ENCODE measurements at places on chromosomes 16 and 17.

DNA sequence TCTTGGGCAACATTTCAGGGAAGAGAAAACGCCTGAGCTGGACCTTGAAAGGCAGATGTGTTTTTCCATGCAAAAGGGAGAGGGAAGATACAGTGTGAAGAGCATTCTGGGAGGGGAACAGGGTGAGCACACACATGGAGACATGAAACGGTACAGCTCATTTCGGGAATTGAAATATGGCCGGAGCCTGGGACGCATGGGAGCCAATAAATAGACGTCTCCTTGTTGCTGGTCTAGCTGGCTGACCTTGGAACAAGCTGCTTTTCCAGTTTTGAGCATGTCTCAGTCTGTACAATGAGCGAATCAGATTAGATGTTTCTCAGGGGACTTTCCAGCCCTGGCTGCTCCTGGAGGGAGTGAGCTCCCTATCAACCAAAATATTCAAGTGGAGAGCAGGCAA is 63.6 kb downstream of the ASIC2 start:
- DNase-seq: no peak

- DNase-seq: no peak
Observed at GRCh38 chr16:27869411-27869810, 194.1 kb downstream of the GSG1L start.

DNA sequence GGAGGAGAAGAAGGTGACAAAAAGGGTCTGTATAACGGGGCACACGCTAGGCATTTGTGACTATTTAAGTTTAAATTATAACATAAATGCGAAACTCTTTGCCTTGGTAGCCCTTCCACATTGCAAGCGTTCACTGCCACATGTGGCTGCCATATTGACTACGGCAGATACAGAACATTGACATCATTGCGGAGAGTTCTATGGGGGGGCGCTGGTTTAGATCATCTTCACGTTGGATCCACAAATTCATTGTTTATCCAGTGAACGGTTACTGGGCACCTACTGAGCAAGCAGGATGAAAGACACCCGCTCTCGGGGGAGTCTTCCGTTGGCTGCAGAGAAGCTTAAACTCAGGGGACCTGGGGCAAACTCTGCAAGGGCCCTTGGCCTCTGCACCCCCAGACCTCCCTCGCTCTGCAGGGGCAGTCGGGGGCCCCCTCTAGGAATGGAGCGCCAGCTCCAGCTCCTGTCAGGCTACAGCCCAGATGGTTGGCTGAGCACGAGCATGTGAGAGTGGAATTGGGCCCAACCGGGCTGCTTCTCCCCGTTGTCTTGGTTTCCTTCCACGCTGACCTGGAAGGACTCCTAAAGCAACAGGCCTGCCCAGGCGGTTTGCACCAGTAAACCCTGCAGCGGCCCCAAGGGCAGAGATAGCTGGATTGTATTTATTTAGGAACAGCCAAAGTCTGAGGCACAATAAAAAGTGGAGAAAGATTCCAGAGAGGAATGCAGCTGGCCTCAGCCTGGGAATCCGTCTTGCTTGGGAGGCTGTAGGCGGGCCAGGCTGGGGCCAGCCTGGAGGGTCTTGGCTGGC is 172.2 kb downstream of the SEC14L1 start:
- DNase-seq: no peak

DNA sequence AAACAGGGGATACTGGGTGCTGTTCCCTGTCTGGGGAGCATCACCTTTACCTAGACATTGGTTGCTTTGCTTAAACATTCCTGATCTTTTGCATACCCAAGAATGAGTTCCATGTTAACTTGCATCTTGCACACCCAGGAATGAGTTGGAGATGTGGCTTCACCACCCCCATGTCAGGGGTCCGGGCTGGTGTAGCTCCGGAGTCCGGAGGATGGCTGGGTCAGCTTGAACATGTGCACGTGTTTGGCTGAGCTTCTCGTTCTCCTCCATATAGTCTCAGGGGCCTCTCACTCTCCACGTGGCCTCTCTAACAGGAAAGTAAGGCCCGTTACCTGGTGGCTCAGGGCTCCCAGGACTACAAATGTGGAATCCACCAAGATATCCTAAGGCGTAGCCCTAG is 18.2 kb upstream of the AMZ2 start:
- no peak for DNase-seq

DNA sequence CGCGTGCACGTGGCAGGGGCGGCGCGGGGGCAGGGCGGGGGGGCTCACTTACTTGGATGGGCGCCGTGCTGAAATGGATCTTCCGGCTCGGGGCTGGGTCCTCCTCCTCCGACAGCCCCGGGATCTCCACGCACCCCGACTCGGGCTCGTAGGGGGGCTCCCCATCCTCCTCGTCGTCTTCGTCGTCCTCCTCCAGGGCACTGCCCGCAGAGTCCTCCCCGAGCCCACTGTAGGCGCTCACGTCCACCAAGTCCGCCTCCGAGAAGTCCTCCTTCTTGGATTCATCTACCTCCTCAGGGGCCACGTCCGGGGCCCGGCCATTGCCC is 1.4 kb downstream of the PPP1R9B start:
- no peak for DNase-seq

DNA sequence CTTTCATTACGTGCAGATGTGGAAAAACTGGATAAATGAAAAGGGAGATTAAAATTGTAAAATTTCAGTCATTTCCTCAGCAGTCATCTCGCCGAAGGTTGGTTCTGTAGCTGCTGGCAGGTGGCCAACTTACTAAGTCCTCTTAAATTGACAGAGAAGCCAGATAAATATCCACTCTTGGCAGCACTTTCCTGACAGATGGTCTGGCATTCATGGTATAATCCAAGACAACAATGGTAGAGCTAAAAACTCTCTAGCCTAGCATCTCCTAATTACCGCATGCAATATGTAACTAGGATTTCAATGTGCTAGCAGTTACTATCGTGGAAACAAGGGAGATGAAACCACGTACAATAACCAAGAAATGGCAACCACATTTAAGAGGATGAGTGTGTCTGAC is 306.3 kb downstream of the CNTNAP4 start:
- DNase-seq: no peak

- DNase-seq: no peak
Observed at GRCh38 chr16:77308163-77308561, 109.0 kb downstream of the SYCE1L start.

DNA sequence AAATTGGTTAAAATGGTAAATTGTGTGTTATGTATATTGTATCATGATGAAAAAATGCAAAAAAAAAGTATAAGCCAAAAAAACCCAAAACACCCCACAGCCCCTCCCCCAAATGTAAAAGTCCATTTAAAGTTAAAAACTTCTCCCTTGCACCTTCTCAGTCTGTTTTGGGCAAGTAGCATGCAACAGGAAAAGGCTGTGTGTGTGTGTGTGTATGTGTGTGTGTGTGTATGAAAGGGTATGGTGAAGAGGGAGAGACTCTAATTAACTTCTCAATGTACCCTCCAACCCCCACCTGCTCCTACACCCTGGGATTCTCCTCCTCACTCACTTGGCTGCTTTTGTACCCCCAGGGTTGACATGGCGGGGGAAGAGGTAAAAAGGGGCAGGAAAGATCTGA is 9.2 kb upstream of the GGT6 start:
- DNase-seq: no peak

DNA sequence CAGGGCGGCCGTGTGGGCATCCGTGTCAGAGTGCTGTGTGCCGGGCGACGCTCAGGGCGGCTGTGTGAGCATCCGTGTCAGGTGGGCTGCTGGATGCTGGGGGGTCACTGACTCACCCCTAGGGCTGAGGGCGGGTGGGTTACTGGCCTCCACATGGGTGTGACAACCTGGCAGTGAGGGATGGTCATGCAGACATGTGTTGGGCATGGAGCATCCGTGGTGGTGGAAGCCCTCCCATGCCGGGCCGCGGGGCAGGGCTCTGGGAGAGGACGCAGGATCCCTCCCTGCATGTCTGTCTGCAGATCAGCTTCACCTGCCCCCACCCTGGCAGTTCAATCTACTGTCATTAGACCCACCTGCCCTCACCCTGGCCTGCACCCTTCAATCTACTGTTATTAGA is 56.3 kb downstream of the METRNL start:
- DNase-seq: no peak

GRCh38 chr17:79251824-79252223 is 177.2 kb downstream of the ENGASE start:
- DNase-seq: no peak

- no peak for DNase-seq
Observed at GRCh38 chr17:78132767-78133178, 2.2 kb downstream of the TMC8 start.

GRCh38 chr17:67283731-67284516 is 38.9 kb upstream of the HELZ start:
- DNase-seq: no peak

DNA sequence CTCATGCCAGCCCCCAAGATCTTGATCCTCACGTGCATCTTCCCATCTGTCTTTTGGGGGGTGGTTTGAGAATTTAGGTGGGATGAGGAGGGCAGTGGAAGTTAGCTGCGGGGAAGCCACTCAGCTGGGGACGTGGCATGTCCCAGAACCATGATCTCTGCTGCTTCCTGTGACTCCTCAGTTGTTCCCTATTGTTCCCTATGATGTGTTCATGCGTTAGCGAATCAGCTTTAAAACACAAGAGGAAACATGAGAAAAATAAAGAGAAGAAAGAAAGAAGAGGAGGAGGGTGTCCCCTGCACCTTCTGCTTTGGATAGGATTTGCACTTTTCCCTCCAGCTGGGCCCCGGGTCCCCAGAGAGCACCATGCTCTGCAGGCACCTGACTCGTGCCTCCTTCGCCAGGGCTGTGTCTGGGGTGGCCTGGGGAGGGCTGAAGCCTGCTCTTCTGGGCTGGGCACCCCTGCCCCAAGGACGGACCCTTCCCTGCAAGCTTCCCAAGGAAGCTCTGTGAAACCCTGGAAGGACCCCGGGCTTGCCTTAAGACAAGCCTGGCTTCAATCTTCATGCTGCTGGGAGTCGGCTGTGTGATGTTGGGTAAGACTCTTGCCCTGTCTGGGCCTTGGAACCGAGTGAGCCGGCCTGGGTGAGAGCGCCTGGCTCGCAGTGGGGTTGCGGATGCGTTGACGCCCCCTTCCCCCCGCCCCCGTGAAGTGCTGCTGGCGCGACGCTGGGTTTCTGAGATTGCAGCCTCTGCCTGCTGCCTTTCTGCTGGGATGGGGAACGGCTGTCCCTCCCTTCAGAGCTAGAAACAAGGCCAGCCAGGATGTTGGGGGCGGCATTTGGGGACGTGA is 62.8 kb upstream of the CIBAR2 start:
- no peak for DNase-seq

DNA sequence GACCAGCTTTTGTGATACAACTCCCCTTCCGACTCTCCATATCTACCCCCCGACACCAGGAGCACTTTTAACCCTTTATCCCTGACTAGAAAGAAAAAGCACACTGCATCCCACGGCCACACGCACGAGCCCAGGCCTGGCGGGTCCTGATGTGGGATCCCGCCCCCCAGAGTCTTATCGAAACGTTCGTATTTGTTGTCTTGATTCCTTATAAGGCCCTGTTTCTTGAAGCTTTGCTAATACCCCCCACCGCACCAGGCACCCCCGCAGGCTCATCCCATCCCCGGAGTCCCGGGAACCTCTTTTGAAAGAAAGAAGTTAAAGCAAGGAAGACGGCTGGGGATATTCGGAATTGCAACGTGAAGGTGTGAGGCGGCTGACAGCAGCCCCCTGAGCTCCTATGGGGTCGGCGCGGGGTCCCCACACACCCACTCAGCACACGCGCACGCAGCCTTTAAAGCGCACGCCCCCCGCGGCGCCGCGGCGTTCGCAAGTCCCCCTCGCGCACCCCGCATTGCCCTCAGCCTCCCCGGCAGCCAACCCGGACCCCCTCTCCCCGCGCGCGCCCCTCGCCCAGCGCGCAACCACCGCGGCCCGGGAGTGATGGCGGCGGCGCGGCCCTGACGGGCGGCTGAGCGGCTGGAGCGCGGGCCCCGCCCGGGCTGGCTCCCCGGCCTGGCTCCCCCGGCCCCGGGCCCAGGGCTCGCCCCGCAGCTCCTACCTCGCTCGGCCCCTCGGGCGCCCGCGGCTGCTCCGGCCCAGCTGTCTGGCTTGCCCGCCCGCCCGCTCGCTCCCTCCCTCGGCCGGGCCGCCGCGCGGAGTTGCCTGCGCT is 448 bp downstream of the STAT5B start:
- DNase-seq: no peak

DNA sequence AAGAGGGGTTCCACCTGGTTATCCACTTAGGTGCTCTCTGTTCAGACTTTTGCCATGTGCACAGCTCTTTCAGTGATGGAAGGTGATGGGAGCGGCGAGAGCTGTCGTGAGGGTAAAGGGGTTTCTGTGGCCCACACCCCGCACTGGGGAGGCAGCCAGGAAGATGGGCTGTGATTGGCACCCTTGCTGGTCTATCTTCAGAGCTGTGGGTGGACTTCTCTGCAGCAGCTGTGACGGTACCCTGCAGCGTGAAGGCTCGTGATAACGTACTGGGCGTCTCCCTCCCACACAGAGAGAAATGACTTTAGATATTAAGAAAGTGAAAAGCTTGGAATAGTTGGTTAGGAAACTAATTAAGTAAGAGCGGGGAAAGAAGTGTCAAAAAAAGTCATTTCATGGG is 45.8 kb downstream of the MPRIP start:
- no peak for DNase-seq

DNA sequence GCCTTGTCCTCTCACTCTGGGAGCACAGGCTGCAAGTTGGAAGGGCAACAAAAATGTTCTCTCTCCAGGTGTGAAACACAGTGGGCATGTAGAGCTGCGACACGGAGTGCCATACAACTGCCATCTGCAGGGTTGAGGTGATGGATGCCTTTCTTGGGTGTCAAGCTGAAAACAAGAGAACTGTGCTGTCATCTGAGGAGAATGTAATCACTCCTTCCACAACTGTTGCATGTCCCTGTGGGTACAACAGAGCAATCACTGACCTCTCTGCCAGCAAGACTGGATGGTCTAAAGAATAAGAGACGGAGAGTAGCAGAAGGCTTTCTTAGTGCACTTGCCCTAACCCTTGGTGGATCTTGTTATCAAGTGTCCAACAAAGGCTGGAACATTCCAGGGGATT is 29.2 kb downstream of the SLFN11 start:
- no peak for DNase-seq

DNA sequence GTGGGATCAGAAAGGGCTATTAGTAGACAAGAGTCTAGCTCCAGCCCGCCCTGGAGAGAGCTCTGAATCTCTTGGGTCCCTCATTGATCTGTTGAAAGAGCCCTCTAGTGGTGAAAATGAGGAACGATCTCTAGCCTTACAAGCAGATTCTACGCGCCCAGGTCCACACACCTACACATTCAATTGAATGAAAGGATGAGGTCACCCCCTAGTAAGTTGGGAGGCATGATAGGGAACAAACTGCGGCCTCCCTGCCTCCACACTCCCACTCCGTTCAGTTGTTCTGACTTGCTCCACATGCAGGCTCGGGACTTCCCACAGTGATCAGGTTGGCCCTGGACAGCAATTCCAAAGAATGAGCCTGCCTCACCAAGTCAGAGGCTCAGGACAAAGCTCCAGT is 2.9 kb upstream of the CACNG3 start:
- DNase-seq: peak; percentile 3

DNA sequence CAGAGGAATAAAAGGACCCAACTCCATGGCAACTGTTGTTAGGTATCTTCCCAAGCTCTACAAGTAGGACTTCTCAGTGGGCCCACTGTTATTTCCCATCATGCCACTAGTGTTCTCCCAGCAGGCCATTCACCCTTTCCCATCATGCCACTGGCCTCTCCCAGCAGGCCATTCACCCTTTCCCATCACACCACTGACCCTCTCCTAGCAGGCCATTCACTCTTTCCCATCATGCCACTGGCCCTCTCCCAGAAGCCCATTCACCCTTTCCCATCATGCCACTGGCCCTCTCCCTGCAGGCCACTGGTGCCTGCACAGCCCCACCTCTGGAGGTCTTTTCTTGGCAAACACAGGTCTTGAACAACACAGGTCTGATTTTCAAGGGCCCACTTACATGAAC is 36.3 kb downstream of the IFT140 start:
- DNase-seq: no peak

Measured in activated CD8-positive, alpha-beta memory T cell treated with anti-CD3 and anti-CD28 coated beads for 48 hours (primary cell).